Naive thymus-derived CD8-positive, alpha-beta T cell (primary cell): ENCODE measurements at places on chromosomes 7 and 10.

DNA sequence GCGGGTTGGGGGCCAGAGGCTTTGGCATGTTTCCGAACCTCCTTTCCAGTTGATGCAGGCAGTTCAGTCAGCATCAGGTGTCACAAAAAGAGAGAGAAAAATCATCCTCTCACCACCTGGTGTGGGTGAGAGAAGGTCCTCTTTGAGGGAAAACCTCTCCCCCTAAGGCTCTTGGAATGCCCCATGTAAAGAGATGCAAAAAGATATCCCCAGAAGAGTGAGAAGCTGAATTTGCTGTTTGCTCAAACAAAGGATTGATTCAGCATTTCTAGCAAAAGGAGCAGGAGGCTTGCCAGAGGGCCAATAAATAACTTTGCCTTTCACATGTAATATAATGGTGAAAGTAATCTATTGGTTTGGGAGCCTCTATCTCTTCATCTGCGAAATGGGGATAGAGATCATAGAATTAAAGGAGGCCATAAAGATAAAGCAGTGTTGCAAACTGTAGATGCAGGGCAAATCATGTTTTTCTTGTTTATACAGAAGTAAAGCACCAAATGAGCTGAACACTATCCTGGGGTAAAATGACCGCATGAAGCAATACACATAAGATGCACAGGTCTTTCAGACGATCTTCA is 425.9 kb downstream of the LRMDA start:
- no peak for DNase-seq

DNA sequence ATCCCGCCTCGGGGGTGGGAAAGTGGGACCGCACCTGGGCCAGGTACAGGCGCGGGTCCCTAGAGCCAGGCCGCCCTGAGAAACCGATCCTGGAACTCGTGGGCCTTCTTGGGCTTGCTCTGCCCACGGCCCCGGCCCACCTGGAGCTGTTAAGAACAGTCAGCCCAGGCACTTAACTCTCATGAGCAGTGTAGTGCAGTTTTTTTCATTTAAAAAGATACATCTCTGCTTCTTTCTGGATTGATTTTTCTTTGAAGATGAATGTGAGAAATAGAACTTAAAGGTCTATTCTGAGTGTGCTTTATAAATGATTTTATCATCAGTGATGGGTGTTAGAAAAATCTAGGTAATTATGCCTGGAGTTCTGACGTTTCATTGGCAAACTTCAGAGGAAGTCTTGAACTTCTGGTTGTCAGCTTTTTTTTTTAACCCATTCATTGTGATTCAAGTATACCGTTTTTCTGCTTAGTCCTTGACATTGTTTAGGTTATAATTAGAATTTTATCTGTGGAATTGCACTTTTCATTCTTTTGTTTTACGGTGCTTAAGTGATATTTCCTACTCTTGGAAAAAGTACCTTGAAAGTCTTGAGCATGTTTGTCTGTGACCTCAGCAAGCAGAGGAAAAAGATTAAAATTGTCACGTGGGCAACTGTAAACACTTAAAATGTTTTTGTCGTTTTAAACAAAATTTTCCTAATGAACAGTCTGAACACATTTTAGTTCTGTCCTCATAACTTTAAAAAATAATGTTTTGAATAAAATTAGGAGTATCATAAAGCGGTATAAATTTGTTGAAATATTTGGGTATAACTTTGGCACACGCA is 906 bp downstream of the CDK1 start:
- DNase-seq = peak; percentile 32

DNA sequence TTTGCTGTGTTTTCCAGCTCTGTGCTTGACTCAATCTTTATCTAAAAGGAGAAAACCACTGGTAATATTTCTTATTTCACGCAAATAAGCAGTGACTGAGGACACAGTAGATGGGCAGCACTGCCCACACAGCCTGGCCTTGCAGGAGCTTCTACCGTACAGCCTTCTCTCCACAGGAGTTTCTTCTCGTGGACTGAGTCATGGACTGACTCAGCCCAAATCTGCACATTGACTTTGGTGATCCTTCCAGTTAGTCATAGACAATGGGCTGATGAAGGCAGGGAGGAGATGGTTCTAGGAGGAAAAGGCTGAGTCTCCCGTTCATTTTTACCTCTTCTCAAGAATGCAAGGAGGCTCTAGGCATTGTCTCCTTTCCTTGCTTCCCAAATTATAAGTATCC is 200.7 kb downstream of the RAPGEF5 start:
- DNase-seq = no peak

DNA sequence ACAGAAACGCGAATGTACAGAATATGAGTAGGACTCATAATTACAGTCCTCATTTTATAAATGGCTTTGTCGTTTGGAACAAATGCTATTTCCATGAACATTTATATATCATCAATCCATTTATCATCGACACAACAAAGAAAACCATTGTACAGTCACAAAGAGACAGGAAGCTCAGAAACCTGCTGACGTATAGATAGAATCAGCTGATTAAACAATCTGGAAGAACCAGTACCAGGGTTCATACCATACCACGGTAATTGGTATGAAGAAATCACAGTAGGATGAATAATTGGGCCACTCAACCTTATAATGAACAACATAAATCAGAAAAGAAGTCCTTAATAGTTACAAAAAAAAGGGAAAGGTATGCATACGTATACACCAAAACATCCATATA is 295.0 kb downstream of the PARD3 start:
- DNase-seq = no peak

DNA sequence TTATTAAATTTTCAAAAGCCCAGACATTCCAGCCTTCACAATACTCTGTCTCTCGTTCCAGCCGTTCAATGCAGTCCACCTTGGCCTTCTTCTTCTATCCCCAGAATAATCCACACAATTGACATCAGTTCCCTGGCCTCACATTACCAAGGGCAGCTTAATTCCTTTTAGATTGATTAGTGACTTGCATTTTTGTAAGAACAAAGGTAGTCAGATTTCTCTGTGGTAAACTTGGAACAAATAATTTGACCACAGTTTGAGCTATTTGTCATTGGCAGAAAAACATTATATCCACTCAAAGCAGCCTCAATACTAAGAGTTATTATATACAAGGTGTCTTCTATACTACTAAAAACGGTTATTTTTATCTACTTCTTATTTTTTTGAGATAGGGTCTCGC is 5.1 kb upstream of the CYTH3 start:
- DNase-seq = no peak

- no peak for DNase-seq
These were observed 937 bp downstream of the STEAP1 start for GRCh38 chr7:90155206-90155605.

DNA sequence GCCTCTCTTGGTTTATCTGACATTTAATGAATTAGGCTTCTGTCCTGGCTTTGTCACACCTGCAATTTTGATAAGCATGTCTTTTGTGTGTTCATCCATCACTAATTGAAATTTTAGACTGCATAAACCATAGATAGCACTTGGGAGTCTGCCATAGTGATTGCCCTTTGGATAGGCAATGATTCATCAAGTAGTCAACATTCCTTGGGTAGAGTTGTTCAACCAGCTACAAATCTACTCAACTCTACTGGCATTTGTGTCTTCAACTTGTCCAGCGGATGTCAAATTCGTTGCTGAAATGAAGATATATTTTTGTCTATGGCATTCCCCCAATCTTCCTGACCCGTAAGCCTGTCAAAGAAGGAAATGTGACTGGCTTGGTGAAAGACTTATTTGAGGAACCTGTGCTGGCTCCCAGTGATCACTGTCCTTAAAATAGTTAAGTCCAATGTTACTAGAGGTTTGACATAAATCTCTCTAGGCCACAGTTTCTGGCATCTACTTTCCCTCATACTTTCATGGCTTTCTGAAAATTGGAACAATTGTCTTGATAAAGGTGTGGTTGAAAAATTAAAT is 33.7 kb upstream of the CREB5 start:
- no peak for DNase-seq

DNA sequence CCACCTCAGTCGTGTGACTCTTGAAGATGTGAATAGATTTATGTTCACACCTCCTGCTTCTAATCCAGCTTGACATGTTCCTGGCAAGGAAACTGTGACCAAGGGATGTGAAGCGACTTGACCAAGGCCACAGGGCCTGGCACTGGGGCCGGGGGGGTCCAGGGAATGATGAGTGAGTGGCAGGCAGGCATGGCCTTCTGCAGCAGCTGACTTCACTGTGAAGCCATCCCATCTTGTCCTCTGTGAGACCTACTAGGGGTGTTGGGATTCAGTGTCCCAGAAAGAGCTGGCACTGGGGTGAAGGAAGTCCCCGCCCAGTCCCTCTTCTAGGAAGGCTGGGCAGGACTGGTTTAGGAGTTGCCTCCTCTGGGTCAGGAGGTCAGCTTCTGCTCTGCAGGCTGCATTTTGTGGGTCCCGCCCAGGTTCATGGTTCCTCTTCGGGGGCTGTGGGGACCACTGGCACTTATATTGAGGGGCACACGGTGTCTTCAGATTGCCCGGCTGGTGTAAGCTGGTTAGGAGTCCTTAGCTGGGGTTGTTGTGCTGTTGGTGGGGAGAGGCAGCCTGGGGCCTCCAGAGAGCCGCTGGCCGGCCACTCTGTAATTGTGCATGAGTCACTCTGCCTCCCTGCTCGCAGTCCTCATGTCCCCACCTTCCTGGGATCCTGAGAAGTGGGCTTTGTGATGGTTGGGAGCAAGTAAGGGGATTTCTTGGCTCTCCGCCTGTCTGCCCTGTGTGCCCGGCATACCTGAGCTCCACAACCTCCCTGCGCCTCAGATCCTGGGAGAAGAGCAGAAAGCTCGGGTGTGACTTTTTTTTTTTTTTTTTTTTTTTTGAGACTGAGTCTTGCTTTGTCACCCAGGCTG is 11.0 kb downstream of the ZMIZ1 start:
- no peak for DNase-seq

GRCh38 chr7:132140341-132140740 is 435.9 kb downstream of the PLXNA4 start:
- no peak for DNase-seq

GRCh38 chr10:62993121-62993520 is 140.0 kb upstream of the NRBF2 start:
- DNase-seq = no peak

- DNase-seq = no peak
These were observed at the start of gene PIP for GRCh38 chr7:143131781-143132180. TSS of gene PIP (plus strand) at chr7:143132077. CDS start at chr7:143132117, 40 bp downstream.

- DNase-seq = no peak
These were observed 56.9 kb downstream of the HDAC9 start for GRCh38 chr7:18552316-18552916.

GRCh38 chr10:88082391-88082790 is 219.0 kb downstream of the PTEN start:
- DNase-seq = no peak

DNA sequence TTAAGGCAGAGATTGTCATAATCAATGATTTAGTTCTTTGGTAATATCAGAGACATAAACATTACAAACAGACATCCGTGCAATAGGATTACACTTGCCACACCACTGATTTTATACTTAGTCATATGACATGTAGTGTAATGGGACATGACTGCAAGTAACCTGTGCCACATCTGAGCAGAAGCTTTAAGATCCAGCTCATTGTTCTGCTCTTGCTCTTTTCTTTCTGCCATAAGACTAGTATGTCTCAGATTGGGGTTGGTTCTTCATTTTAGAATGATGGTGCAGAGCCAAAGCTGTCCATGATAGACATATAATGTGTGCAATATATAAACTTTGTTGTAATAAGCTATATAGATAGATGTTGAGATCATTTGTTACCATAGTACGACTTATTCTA is 119.7 kb upstream of the SEMA3A start:
- DNase-seq = no peak

- no peak for DNase-seq
These were observed 1.3 kb downstream of the SORBS1 start for GRCh38 chr10:95559896-95560277.

DNA sequence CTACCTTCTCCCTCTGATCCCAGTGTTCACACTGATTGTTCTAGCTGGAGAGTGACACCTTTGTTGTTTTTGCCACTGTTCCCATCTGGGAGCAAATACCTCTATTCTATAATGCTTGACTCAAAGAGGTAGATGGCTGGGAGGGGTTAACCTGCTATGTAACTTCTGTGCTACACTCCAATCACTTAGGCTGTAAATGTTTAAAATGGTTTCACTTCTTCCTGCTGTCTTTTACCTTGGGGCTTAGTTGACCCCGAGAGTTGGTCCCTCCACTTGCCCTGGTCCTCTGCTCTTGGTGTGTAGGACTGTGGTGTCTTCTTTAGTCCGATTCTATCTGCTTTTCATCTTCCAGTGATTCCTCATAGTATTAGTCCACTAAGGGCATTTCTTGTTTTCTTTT is 22.3 kb downstream of the KLHDC10 start:
- DNase-seq = no peak

DNA sequence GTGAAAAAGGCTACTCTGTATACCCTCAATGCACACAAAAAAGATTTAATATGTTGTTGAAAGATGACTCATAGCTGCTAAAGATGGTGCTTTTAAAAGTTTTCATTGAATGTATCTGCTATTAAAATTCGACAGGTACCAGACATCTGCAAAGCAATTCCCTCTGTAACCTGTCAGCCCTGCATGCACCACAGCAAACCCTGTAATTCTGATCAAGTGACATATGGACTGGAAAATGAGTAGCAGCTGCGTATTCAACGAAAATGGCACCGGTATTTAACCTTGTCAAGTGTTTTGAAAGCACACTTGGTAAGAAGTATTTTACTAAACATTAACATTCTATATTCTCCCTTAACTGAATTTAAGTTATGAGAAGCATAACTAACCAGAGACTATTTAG is 58.2 kb upstream of the PTPRN2 start:
- no peak for DNase-seq

- DNase-seq = no peak
These were observed 84.4 kb downstream of the OTUD1 start for GRCh38 chr10:23523251-23523650.

- DNase-seq = no peak
These were observed 112.8 kb downstream of the DOCK4 start for GRCh38 chr7:112093409-112093808.

GRCh38 chr7:44145479-44145968 is 4.4 kb upstream of the MYL7 start:
- DNase-seq = peak; percentile 79

- no peak for DNase-seq
These were observed 1.8 kb downstream of the BRI3 start for GRCh38 chr7:98283127-98283886.

DNA sequence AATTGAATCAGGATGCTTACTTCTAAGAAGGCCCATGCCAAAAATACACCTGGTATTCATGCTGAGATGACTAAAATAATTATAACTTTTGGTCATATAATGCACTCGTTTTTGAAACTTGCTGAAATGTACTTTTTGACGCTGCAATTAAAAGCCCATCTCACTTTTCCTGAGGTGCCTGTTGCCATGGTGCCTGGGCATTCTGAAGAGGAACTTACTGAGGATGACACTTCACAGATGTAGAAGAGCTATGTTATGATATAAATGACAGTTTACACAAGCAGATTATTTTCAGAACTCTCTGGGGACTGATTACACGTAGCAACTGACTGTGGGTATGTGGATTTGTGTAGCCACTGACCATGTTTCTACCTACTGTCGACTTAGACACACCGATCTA is 182.4 kb downstream of the TPK1 start:
- DNase-seq = no peak

DNA sequence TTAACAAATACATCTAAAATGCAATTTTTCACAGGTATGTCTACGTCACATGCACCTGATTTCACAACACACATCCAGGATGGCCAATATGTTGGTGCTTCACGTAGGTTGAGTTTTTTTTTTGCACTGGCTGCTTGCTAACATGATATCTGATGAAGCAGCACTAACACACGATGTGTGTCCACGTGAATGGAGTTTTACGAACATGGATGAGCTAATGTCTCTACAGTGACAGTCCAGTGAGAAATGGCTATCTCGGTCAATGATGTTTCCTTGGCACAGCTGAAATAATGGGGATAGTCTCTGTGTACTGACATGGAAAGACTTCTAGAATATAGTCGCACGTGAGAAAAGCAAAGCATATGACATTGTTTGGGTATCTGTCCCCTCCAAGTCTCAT is 563.9 kb upstream of the ADARB2 start:
- DNase-seq = no peak
